ENCODE measurements at places on chromosomes 12 and 14.

DNA sequence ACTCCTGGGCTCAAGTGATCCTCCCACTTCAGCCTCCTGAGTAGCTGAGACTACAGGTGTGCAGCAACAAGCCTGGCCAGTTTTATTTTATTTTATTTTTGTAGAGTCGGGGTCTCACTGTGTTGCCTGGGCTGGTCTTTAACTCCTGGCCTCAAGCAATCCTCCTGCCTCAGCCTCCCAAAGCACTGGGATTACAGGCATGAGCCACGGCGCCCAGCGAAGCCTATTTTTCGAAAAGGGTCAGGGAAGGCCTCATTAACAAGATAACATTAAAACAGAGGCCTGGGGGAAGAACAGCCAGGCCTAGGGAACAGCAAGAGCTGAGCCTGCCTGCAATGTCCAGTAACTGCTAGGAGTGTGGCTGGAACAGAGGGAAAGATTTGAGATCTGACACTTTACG is 36.1 kb upstream of the VRK1 start:
- no peak for DNase-seq

DNA sequence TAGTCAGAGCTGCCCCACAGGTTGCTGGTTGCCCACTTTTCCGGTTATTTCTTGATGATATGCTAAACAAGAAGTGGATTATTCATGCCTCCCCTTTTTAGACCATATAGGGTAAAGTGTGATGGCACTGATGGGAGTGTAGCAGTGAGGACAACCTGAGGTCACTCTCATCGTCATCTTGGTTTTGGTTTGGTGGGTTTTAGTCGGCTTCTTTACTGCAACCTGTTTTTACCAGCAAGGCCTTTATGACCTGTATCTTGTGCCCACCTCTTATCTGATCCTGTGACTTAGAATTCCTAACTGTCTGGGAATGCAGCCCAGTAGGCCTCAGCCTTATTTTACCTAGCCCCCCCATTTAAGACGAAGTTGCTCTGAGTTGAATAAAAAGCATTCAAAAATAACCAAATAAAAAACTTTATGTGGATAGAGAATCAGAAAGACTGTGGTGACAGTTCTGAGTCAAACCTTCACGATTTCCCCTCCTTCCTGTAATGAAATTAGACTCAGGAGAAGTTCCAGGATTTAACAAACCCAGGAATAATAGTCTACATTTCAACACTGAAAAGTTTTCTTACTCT is 144.2 kb downstream of the PAWR start:
- DNase-seq, result no peak

DNA sequence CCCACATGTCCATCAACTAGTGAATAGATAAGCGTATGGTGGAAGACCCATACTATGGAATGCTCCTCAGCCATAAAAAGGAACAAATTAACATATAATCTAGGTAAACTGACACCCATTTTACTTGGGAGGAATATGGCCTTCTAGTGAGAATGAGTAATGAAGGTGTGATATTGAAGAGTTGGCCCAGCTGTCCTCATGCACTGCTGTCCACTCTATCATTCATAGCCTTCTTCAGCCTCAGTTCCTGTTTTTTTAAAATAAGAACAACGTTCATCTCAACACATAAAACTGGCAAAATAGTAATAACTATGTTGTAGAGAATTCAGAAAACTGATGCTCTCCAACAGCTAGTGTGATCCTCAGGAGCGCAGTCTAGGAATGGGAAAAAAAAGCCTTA is 26.5 kb upstream of the OXA1L start:
- no peak for DNase-seq

DNA sequence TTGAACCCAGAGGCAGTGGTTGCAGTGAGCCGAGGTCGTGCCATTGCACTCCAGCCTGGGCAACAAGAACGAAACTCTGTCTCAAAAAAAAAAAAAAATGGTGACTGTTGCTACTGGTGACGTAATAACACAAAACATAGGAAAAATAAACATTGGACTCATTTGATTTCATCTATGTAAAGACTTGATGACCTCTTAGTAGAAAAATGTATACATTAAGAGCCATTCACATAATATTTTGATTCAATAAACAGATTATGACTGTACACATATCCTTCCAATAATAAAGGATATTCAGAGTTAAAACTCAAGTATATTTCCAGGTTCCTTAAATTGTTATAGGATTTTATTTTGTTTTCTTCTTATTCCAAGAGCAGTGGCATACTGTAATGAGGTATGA is 65.7 kb upstream of the AEBP2 start:
- DNase-seq, result no peak

GRCh38 chr12:74538491-74539258 is 1.0 kb downstream of the ATXN7L3B start:
- peak; percentile 38 for DNase-seq

- no peak for DNase-seq
These were observed 30.6 kb upstream of the SLC38A2 start for GRCh38 chr12:46402941-46403718.

DNA sequence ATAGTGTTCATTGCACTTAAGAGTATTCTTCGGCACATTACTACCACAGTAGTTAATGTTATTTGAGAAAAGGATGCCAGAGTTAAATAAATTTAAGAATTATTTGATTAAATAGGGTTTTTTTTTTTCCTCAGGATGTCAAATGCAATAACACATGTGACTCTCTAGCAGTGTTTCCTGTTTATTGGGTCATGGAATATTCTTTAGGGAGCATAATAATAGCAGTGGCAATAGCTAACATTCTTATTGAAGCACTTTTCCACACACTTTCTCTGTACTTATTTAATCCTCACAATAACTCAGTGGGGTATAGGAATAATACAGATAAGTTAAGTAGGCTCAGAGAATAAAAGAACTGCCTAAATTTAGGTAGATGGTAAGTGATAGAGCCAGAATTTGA is 44.3 kb downstream of the SCYL2 start:
- DNase-seq, result no peak

GRCh38 chr12:123928274-123928865 is 44.3 kb downstream of the CCDC92 start:
- no peak for DNase-seq

GRCh38 chr14:99821519-99822508 is 28.6 kb downstream of the EML1 start:
- no peak for DNase-seq

DNA sequence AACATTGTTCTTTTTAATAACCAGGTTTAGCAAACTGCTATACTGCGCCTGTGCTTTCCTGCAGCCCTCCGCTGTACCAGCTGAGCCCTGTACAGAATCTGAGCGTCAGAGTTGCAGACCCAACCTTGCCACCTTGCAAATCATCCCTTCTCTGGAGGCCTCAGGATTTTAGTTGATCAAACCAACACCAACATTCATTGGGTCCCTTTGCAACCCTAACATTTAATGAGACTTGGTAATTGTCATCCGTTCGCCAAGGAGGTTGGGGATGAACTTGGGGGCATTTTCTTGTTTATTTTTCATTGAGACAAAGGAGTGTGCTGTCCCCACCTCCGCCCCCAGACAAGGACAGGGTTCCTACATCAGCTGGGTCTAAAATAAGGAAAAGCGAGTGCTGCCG is 2.6 kb upstream of the GSC start:
- no peak for DNase-seq

DNA sequence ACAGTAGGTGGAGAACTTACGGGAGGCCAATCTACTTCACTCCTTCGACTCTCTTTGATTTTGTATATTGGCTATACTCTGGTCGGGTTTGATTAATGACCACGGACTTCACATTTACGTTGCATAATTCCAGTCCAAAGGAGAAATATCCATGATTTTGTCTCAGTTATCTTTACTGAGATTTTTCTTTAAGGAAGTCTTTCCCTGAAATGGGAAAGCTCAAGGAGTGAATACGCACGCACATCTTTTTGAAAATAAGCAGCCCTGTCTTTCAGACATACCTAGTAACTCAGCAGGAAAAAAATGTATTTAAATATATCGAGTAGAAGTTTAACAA is 5.7 kb upstream of the ALX1 start:
- no peak for DNase-seq

DNA sequence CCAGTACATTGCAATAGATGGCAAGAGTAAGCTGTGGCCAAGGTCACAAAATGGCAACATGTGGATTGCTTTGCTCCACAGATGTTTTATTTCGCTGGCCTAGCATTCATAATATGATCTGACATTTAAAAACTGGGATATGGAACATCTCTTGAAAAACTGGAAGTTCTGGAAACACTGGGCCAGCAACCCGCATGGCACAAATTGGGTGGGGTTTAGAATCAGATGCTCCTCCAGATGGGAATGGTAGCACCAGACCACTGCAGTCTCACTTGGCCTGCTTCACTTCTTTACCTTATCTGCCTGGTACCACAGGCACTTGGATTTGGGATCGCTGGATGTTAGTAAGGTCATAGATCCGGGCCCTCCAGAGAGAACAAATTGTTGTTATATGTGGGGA is 10.1 kb downstream of the ZC2HC1C start:
- no peak for DNase-seq

- DNase-seq, result no peak
These were observed 63.9 kb downstream of the FZD10 start for GRCh38 chr12:130226126-130226525.

GRCh38 chr12:119693511-119693910 is 25.6 kb downstream of the PRKAB1 start:
- no peak for DNase-seq

DNA sequence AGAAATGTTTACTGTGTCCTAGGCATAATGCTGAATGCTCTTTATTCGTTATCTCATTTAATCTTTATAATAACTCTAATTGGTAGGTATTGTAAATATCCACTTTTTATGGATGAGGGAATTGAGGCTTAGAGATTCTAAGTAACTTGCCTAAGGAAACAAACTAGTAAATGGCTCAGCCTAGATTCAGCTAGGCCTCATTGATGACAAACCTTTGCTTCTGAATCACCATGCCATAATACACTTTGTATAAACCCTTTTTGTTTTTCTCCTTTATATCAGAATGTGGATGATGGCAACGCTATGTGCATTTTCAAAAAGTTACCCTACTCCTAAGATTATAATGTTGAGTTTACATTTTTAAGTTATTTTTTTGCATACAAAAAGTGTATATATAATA is 34.0 kb downstream of the MNAT1 start:
- DNase-seq, result no peak

DNA sequence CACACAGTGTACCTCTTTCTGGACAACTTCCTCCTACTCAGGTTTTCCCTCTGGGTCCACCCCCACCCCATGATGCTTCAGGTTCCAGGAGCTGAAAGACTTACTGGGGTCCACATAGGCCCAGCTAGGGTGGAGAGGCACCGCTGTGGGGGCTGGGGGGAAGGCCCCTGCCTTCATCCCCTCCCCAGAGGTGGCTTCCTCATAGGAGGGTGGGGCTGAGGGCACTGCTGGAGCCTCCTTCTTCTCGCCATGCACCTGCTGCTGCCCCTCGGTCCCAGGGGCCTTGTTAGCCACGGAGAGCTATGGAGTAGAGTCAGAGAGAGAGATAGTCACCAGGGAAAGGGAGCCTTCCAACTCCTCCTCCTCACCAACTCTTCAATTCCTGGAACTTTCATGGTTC is 2.7 kb downstream of the FAIM2 start:
- DNase-seq, result no peak

- DNase-seq, result no peak
These were observed 26.9 kb upstream of the GCH1 start for GRCh38 chr14:54929556-54929955.

DNA sequence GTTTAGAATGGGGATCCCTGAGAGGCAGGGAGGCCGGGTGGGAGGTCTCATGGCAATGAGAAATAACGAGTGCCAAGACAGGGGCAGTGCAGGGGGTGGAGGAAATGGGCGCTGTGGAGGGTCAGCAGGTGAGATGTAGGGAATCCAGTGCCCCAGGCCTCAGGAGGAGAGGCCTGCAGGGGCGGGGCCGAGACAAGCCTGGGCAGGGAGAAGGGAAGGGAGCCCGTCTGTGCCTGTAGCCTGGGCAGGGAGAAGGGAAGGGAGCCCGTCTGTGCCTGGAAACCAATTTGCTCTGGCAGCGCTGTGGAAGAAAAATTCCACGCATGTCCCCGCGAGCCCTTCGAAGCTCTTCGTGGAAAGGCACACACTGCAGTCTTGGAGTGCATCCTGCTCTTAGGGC is 10.6 kb upstream of the NCOR2 start:
- no peak for DNase-seq

DNA sequence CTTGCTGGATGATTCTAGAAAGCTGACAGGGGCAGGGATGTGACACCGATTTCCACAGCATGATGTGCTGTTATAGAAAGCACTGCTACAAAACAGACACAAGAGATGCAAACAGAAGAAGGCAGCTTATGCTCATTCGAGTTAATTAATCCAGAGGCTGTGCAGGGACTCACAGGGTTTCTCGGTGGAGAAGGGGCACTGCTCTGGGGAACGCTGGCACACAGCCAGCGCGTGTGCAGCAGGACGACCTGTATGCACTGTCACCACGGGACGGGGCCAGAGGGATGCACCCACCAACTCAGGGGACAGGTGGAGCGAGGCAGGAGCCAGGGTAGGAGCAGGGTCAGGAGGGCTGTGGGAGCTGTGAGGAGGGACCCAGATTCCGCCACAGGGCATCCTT is 143.5 kb downstream of the RIMBP2 start:
- no peak for DNase-seq

GRCh38 chr12:126347421-126347820 is 1282.2 kb downstream of the AACS start:
- DNase-seq, result no peak

DNA sequence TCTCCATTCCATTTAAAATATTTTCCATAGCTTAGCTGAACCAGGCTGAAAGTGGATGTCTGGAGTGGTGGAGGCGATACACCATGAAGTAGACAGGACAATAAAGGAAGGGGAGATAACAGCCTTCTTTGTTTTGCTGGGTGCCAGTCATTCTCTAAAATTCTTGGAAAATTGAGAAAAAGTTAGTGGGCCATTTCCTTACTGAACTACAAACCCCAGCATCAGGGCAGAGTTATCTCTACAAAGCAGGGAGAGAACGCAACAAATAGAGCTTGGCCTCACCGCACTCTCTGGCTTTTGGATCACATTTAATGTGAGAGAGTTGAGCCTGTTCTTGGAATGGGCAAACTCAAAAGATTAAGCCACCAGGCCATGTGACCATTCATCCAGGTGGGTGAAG is 41.2 kb upstream of the LRRC10 start:
- DNase-seq, result no peak

- peak; percentile 40 for DNase-seq
These were observed 44.1 kb downstream of the PITPNM2 start for GRCh38 chr12:123106640-123107359.

DNA sequence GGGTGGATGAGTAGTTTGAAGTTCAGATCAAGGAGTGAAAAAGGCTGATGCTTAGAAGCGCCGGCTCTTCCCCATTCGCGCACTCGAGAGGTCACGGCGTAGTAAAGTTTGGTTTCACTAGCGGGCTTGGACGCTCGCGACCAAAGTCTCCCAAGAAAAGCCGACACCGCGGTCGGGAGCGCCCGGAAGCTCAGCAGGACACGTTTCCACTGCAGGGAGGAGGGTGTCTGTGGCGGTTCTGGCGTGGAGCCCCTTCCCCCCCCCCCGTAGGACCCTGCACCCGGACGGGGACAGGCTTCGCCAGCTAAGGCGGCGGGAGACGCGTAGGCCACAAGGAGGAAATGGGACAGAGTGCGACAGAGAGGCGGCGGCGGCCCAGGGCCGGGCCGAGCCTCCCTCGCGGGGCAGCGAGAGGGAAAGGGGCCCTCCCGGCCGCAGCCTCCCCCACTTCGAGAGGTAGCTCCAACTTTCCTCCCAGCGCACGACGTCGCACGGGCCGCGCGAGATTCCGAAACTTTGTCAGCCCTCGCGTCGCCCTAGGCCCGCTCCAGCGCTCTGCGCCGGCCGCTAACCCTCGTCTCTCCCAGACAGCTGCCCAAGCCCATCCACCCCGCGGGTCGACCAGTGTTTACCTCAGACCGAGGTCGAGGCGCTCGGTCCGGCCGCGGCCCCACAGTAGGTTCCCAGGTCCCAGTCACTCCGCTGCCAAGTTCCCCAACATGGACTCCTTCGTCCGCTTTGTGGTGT is 480 bp downstream of the SCAF11 start:
- DNase-seq, result peak; percentile 57

- DNase-seq, result no peak
These were observed 3.6 kb upstream of the FOXG1 start for GRCh38 chr14:28762955-28763326.
